Stimulated activated CD4-positive, alpha-beta T cell treated with anti-CD3 and anti-CD28 coated beads, Interleukin-15, amount 100 ng/mL, for 48 hours (primary cell): ENCODE measurements at places on chromosomes 11 and 22.

GRCh38 chr22:46072981-46073682 lies 77.2 kb upstream of the PPARA start:
- DNase-seq: no peak

DNA sequence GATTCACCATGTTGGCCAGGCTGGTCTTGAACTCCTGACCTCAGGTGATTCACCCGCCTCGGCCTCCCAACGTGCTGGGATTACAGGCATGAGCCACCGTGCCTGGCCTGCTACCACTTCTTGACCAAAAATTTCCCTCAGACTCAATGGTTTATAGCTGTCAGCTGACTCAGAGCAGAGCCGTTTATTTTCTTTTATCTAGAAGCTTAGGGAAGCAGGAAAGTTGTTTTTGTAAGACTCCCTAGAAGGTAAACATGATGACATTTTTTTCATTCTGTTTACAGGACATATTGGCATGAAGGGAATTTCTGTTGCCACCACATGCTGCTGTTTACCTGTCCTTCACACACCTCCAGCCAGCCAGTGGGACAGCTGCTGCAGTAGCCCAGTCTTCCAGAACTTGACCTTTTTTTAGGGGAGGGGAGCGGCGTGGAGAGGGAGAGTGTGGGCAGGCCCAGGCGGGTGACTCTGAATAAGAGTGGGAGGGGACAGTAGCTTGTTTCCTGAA lies 56.1 kb upstream of the PTPRJ start:
- no peak for DNase-seq

DNA sequence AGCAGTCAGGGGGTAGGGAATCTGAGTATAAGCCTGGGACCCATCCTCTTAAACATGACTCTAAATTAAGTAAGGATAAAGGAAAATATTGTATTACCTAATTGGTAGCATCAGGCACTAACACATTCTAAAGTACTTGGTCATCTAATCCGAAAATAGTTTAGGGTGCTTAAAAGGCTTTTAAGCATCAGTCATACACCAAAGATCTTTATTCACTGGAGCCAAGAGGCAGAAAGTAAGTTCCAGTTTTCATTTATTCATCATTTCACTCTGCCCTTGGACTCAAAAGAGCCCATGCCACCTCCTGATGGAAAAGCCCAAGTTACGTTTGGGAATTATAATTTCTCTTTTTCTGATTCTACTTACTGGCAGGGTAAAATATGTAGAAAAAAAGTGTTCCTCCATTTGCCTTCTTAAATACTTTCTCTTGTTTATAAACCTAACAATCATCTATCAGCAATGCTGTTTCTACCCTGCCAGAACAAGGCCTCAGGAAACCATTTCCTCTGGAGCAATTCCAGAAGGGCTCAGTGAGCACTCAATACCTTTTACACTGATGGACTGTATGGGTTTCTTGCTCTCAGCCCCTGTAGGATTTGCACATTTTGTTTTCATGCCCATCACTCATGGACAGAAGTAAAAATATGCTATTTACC lies 120.1 kb upstream of the SLC5A12 start:
- no peak for DNase-seq

DNA sequence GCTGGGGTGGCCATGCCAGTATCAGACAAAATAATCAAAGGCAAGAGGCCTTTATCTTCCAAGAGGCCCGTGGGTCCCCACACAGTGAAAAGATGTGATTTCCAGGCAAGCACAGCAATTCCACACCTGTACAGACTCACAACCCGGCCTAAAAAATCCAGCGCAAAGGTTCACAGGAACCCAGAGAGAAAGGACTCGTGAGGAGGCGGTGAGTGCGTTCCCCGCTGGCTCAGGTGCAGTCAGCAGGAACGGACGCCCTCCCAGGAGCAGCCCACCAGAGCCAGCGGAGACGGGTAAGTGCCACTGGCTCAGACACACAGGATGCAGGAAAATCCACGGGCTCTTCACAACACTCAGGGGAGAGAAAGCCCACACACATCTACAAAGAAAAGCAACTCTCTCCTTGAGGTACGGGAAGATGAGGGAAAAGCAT lies 4.4 kb downstream of the TOLLIP start:
- no peak for DNase-seq

GRCh38 chr11:64484191-64485022 lies 106.6 kb upstream of the SLC22A12 start:
- DNase-seq: no peak

DNA sequence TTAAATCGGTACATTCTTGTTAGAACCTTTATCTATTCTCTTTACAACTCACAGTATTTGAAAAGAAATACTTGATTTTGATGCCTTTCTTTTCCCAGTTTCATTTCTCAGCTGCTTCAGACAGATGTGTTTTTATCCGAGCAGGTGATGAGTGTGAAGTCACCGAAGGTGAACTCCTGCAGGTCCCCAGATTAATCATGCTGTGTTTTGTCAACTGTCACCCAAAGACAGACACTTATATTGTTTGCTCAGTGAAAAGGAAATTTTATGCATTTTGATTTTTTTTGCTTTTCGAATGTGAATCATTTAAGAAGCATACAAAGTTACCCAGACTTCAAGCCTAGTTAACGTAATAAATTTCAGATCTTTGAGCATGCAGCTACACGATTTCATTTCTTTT lies 7.8 kb upstream of the TMPRSS13 start:
- no peak for DNase-seq

GRCh38 chr22:49400136-49400940 lies 427.3 kb downstream of the BRD1 start:
- DNase-seq: no peak

GRCh38 chr22:46537946-46538813 lies 760 bp upstream of the CELSR1 start:
- DNase-seq: no peak

DNA sequence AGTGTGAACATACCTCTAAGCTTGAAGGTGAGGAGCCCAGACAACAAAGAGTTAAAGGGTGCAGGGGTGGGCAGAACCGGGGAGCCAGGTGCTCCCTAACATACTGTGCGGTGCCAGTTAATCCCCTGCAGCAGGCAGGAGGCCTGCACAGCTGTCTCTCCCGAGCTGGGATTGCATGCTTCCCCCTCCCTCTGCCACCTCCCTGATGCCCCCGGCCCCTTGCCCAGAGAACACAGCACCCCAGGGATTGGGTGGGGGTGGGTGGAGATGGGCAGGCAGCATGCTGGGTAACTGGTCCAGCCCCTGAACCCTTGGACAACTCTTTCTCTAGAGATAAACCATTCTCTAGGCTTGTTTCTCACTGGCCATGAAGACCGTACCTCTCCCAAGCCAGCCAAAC lies 67.7 kb upstream of the MYOD1 start:
- no peak for DNase-seq

GRCh38 chr11:65810046-65810868 lies 23.4 kb downstream of the OVOL1 start:
- DNase-seq: no peak

DNA sequence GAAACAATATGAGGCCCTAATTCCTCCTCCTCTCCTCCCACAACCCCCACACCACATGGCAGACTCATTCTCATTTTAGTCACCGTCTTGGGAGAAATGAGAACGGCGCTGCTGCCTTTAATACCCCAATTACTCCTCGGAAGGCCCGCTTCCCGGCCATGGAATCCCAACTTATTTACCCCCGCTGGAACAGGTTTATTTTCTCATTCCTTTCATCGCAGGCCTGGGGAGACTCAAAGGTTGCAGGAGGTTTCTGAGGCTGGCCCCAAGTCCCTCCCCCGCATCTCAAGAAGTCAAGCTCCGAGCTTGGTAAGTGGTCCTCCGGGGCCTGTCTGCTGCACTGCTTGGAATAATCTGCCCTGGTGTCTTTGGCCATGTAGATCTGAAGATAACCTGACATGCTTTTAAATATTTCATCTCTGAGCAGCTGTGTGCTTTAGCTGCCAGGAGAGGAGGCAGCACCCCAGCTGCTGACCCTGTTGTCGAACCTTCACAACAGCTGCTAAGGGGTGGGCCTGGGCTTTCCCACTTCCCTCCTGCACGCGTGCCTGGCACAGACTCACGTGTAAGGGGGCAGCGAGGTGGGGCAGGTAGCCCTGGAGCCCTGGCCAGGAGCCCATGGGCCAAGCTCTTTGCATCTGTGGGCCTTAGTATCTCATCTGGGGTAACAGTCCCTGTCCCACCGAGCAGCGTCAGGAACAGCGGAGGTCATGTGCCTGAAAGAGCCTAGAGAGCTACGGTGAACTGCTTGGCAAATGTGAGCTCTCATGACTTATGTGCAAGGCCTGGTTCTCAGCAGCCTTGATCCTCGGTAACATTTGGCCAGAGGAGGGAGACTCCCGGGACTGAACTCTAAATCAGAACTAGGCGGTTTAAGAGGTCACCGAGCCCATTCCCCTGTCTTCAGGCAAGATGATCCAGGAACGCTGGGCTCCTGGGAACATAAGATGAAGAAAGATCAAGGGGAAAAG lies 164.6 kb downstream of the ST3GAL4 start:
- DNase-seq: no peak

DNA sequence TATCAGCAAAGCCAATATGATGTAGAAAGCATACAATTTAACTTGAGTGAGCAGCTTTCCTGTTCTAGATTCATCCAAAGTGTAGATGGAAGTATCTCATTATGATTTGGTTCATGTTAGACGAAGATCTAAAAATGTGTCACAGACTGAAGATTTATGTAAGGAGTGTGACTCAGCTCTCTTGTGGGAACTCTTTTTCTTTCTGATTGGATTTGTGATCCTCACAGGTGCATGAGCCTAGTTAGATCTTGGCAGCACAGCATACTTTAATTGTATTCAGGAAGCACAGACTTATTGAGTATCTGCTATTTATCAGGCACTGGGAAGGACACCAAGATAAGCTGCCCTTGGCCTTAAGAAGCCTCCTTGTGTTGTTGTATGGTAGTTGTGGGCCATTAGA lies 147.1 kb downstream of the C11orf91 start:
- DNase-seq: no peak

DNA sequence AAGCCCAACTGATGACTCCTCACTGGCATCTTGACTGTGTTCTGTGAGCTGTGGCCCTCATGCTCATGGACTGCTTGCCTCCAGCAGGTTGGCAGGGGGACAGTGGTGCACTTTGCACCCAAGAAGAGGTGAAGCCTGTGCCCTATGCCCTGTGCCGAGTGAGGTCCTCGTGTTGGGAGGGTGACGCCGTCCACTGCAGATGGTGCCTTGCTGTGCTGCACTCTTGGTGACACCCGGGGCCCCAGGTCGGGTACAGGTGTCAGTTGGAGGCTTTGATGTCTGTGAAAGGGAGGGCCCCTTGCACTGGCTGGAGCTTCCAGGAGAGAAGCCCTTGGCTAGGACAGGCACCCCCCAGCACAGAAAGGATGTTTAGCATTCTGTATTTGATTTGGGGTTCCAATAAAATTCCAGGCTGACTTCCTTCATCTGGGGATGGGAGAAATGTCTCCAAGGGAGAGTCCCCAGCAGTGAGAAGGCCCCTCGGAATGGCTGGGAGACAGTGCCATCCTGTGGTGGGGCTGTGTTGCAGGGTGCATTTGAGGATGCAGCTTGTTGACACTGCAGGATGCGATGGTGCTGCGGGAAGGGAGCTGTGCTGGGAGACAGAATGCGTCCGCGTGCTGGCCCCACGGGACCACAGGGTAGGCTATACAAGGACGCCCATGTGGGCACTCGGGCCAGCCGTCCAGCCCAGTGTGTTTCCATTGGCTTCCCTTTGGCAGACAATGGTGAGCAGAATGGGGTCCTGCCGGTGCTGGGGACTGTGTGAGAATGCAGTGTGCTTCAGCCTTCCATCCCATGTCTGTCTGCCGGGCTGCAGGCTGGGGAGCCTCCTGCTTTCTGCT lies 2.5 kb upstream of the ZDHHC8 start:
- DNase-seq: peak; percentile 27

DNA sequence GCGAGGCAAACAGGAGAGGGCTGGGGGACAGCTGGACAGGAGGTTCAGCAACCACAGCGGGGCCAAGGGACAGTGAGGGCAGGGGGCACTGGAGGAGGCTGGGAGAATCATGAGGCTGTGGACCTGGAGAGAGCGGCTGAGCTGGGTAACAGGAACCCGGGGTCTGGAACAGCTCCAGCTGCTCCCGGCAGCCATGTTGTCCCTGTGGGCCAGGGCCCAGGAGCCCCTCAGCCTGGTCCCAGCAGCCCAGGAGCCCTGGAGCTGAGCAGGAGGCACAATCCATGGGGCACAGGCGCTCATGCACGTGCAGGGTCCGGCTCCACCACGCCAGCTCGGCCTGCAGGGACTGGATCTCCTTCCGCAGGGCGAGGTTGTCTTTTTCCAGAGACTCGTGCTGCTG lies 7.4 kb downstream of the BATF2 start:
- no peak for DNase-seq

- DNase-seq: no peak
Measured at GRCh38 chr11:110425751-110426545, 3.8 kb upstream of the FDX1 start.

GRCh38 chr11:126391286-126391954 lies 35.9 kb downstream of the ST3GAL4 start:
- no peak for DNase-seq

DNA sequence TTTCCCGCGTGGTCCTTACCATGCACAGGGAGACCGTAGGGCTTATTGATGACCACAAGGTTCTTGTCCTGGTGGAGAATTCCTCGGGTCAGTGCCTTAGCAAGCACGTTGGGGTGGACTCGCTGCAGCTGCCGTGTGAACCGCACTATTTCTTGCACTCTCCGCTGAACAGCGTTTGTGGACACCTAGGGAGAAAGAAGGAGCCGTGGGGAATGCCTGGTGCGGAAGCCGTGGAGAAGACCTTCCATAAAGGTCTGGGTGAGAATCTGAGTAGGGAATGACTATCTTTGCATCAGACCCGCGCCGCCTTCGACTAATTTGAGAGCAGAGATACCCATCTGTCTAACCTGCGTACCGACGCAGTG lies 597 bp downstream of the RPUSD4 start:
- DNase-seq: no peak

- no peak for DNase-seq
Measured at GRCh38 chr11:108466405-108466804, 924 bp downstream of the C11orf65 start.

- no peak for DNase-seq
Measured at GRCh38 chr22:45069925-45070324, 60.1 kb upstream of the PHF21B start.

- DNase-seq: no peak
Measured at GRCh38 chr11:65547446-65548125, 10.6 kb downstream of the LTBP3 start.

- peak; percentile 61 for DNase-seq
Measured at GRCh38 chr22:25488244-25489020, 76.0 kb upstream of the GRK3 start.

GRCh38 chr22:43343262-43343669 lies at the start of gene SCUBE1:
Gene SCUBE1 (minus strand): TSS chr22:43343372. CDS start chr22:43343261, 111 bp downstream.
- DNase-seq: peak; percentile 40

- DNase-seq: no peak
Measured at GRCh38 chr11:109192864-109193263, 229.1 kb upstream of the C11orf87 start.

- no peak for DNase-seq
Measured at GRCh38 chr22:29856496-29856895, 18.4 kb upstream of the ASCC2 start.

DNA sequence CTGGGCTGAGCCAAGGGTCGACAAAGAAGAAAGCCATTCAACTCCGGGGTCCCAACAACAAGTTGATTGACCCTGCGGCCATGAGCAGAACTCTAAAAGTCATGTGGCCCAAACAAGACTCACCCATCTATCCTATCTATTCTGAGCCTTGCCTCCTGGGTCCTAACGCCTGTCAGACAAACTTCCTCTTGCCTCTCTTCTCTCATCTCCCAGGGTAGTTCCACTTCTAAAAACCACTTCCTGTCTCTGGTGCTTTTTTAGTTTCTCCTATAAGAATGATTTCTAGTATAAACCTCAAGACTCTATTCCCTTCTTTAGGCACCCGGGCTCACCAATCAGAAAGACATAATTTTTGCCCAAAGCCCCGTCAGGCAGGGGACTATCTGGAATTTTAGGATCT lies 530.2 kb downstream of the DLG2 start:
- DNase-seq: no peak

GRCh38 chr11:113675003-113675561 lies 31.0 kb downstream of the TMPRSS5 start:
- DNase-seq: no peak
